GM03348 (cell line): ENCODE measurements at places on chromosomes 11 and 22.

GRCh38 chr11:29119707-29120618 lies 896.9 kb downstream of the KCNA4 start:
- peak; percentile 42 for DNase-seq

- DNase-seq: peak; percentile 80
These were observed at the start of gene LARGE1 for GRCh38 chr22:33920197-33920540. Gene LARGE1, minus strand, starts transcription at chr22:33920476.

- peak; percentile 81 for DNase-seq
These were observed 631 bp upstream of the C22orf39 start for GRCh38 chr22:19448076-19448607.

- DNase-seq: no peak
These were observed 29.0 kb upstream of the LDLRAD3 start for GRCh38 chr11:35914816-35915215.

GRCh38 chr11:123702696-123703095 lies 38.8 kb downstream of the ZNF202 start:
- no peak for DNase-seq

GRCh38 chr11:126415669-126416420 lies 60.4 kb downstream of the ST3GAL4 start:
- DNase-seq: no peak

DNA sequence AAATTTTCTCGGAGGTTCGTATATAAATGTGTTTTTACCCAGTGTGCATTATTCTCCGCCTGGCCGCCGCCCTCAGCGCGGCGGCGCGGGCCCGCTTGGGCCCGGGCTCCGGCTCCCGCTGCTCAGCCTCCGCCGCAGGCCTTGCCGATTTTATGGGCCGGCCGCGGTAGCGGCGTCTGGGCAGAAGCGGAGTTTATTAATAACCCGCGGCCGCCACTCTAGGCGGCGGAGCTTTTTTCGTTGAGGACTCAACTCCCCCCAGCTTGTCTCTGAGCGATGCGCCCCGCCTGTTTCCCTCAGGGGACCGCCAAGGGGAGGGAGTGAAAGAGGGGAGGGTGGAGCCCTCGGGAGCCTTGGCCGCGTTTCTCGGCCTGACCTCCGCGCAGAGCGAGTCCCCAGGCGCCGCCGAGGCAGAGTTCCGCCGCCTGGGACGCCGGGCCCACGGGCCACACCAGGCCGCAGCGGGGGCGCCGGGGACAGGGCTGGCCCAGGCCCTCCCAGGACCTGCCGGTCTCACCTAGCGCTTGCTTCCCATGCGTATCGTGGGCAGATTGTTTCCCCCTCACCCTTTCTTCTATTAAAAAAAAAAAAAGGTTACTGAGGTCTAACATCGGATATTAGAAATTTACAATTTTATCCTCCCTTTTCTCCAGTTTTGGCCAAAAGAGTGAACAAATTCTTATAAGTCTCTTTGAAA lies 399 bp downstream of the ZNF143 start:
- DNase-seq: peak; percentile 91

DNA sequence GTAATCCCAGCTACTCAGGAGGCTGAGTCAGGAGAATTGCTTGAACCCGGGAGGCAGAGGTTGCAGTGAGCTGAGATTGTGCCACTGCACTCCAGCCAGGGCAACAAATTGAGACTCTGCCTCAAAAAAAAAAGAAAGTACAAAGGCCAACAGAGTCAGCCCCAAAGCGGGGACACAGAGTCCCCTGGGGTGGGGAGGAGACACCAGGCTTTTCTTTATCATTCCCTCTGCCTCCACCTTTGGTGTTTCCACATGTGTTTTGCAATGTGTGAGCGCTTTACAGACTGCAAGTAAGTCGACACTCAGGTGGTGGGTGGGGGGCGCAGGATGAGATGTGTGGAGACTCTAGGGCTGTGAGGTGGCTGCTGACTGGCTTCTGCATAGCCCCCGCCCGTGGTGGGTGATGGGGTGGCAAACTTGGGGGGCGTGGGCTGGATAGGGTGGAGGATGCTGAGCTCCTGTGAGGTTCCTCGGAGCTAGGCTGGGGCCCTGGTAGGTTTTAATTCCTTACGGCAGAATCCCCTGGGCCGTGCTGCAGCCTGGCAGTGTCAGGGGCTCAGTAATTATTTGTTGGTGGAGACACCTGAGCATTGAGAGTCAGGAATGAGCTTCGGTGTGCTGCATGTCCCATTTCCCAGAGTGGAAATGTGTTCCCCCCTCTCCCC lies 177.2 kb downstream of the CTTN start:
- DNase-seq: no peak

GRCh38 chr11:65323813-65324212 lies 9.1 kb downstream of the CDC42EP2 start:
- DNase-seq: no peak

- DNase-seq: no peak
These were observed 740.5 kb upstream of the API5 start for GRCh38 chr11:42571131-42571877.

DNA sequence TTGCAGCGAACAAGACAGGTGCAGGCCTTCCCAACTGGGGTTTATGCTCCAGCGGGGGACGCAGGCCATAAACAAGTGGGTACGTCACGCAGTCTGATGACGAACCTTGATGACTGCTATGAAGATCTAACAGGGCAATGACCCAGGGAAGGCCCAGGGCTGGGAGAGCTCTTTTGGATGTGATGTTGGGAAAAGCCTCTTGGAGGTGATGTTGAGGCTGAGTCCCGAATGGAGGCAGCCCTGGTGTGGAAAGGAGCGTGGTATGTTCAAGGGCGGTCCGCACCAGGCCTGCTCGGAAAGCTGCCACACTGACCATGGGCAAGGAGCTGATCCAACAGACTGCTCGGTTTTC lies 5.8 kb downstream of the FADS2 start:
- no peak for DNase-seq

GRCh38 chr11:123384116-123384515 lies 46.0 kb upstream of the GRAMD1B start:
- no peak for DNase-seq

DNA sequence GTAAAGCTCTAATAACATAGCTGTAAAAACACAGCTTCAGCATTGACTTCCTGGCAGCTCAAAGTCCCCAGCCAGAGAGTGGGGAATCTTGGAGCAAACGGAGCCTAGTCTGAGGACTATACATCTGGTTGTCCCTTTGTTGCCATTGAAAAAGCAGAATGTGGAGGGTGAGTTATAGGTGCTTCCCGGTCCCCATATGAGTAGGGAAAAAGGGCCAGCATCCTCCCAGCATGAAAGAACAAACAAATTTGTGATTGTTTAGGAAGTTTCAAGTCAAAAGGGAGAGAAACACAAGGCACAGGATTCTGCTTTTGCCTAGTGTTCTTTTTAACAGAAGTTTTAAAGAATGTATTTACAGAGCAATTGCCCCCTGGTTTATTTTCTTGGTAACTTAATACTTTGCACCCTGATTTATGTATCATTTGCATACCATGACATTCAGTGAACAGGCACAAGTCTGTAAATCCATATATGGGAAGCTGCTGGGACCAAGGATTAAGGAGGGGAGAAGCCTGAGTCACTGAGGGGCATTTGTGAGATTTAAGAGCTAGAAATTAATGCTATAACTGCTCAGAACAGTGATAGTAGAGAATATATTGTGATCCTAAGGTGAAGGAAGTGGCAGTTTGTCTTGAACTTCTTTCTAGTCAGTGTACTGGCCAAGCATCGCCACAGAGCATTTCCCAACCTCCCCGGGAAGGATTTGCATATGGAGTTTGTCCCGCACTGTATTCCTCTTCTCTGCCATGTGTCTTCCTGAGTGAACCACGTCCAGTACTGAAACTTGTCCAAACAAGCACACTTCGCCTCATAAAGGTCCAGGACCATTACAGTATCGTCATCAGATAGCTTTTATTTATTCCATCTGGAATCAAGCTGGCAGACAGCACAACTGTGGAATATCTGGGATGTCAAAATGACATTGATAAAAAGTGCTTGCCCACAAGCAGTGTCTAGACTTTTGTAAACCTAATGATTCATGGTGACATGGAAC lies 103.0 kb downstream of the DBX1 start:
- peak; percentile 13 for DNase-seq

DNA sequence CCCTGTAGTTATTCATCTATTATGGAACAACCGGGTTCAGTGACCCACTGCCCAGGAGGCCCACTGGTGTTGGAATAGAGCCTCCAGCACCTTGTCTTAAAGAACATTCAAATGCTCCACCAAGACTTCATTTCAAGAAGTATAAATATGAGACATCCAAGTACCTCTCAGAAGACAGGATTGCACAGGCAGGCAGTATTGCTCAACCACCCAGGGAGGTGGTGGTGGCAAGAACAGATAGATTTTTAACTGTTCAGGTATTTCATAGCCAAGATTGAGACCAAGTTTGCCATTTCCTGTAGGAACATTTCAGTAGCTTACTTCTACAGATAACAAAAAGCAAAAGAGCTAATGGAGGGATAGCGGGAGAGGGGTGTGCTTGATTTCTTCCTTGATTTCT lies 78.7 kb downstream of the COMMD9 start:
- DNase-seq: no peak

DNA sequence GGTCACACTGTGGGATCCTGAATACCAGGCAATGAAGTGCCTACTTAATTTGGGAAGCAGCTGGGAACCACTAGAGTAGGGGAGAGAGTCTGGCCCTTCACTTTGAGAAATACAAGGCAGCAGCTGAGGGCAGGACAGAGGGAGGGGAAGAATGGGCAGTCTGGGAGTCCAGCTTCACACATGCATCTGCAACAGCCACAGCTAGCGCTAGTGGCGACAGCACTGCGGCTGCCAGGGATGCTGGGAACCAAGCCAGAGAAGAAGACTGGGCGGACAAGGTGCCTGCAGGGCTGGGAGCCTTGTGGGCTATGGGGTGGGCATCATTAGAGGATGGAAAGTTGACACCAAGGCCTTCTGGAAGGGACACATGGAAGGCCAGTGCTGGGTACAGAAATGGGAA lies 15.8 kb downstream of the SCUBE2 start:
- DNase-seq: no peak

GRCh38 chr22:29313576-29314466 lies 1.7 kb downstream of the RASL10A start:
- no peak for DNase-seq

DNA sequence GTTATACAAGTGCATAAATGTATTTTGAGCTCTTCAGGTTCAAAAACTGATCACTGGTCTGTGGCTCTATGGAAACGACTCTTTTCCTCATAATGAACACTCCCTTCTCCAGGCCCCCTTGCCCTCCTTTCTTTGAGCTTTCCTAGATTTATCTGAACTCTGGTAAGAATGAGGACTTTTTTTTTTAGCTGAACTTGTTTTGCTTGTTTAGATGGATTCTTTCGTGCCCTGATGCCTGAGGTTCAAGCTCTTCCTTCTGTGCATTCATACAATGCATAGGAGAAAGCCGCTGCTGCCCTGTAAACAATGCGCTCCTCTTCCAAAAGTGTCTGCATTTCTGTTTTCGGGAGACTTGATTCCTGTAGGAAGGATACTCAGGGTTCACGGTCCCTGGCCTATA lies 205.1 kb downstream of the TENM4 start:
- DNase-seq: no peak

DNA sequence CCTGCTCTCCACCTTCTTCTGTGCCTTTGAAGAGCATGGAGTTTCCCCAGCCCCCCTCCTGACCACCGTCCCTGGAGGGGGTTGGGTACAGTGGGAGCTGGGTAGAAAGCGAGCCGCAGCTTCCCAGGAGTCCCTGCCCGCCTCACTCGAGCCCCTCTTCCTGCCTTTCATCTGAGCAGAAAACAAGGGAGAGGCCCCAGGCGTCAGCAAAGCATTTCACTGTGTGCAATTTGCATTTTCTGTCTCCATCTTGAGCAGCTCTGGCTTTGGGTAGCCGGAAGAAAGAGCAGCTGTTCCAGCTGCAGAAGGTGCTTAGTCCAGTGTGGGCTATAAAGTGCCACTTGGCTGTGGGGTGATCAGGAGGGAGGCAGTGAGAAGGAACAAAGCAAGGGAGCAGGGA lies 229.7 kb downstream of the CEP164 start:
- DNase-seq: no peak

GRCh38 chr11:45927684-45928413 lies 5.4 kb downstream of the LARGE2 start:
- no peak for DNase-seq

DNA sequence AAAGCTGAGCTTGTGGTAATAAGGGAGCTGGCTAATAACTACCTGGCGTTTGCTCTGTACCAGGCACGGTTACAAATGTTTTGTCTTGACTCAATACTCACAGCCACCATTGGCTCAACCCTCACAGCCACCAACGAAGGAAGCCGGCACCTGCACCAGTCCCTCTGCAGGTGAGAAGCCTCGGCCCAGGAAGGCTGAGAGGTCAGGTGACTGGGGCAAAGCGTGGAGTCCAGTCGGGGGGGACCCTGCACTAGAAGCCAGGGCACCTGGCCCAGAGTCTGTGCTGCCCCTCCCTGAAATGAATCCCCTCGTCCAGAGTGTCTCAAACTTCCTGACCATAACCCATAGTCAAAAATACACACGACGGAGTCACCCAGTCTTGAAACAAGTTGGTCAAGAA lies 90.1 kb downstream of the PHF21B start:
- no peak for DNase-seq

- DNase-seq: peak; percentile 61
These were observed 117.2 kb upstream of the IGLL5 start for GRCh38 chr22:22770280-22770871.

GRCh38 chr11:120681434-120682331 lies 170.1 kb downstream of the GRIK4 start:
- no peak for DNase-seq

GRCh38 chr11:128942817-128943427 lies at the start of gene TP53AIP1:
Gene TP53AIP1, minus strand, starts transcription at chr11:128942871. Its CDS starts 5,053 bp downstream, at chr11:128937818.
- no peak for DNase-seq

DNA sequence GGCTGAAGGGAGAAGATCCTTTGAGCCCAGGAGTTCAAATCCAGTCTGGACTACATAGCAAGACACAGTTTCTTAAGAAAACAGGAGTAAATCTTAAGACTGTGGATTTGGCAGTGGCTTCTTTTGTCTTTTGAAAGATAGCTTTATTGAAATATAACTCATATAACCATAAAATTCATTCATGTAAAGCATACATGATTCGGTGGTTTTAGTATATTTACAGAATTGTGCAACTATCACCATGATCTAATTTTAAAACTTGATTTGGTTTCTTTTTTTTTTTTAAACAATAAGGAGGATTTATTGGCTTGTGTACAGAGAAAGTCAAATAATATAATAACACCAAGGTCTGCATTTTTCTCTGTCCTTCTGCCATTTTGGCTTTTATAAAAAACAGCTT lies 23.1 kb upstream of the PSMA1 start:
- DNase-seq: no peak

- no peak for DNase-seq
These were observed 2.4 kb upstream of the SCGB2A2 start for GRCh38 chr11:62267576-62267975.
